ENCODE measurements at places on chromosomes 5 and 9.

- no peak for DNase-seq
Measured at GRCh38 chr9:137907776-137908175, 30.2 kb downstream of the CACNA1B start.

GRCh38 chr5:32225445-32225844, 51.3 kb upstream of the GOLPH3 start:
- DNase-seq, result peak; percentile 32

- DNase-seq, result no peak
Measured at GRCh38 chr5:38376404-38376803, 118.0 kb downstream of the EGFLAM start.

GRCh38 chr5:168313596-168314204, 22.3 kb downstream of the WWC1 start:
- no peak for DNase-seq

- no peak for DNase-seq
Measured at GRCh38 chr9:27534131-27534530, 4.5 kb upstream of the MOB3B start.

DNA sequence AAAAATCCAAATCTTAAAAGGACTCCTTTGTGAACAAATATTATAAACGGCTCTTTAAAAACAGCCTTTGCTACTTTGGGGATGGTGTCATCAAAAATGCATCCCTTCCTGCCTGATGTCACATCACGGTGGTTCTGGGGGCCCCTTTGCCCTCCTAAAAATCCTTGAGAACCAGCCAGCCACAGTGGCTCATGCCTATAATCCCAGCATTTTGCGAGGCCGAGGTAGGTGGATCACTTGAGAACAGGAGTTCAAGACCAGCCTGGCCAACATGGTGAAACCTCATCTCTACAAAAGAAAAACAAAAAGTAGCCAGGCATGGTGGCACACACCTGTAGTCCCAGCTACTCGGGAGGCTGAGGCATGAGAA, 43.9 kb downstream of the FNBP1 start:
- DNase-seq, result no peak
